ENCODE measurements at places on chromosomes 6 and 20. TPM values are rescaled to one million over a fixed set of nuclear protein-coding genes. Genes with fewer than 3 reads are reported as not detected.

DEFB129 gene
- not detected for total RNA-seq

MEP1A gene
- total RNA-seq: not detected

TFAP2A gene
- total RNA-seq: 0.66 TPM

CITED2 gene
- 105 TPM for total RNA-seq

SPATA25 gene
- total RNA-seq: 2.4 TPM

IPCEF1 gene
- 1.7 TPM for total RNA-seq

ZC2HC1B gene
- not detected for total RNA-seq

GGTLC1 gene
- not detected for total RNA-seq

OOEP gene
- not detected for total RNA-seq

CABLES2 gene
- total RNA-seq: 12.0 TPM

KCNQ2 gene
- 2.3 TPM for total RNA-seq

BCAS1 gene
- not detected for total RNA-seq

BHLHE23 gene
- not detected for total RNA-seq

CPNE5 gene
- 26.5 TPM for total RNA-seq

PIM1 gene
- 28.9 TPM for total RNA-seq

CRISP2 gene
- not detected for total RNA-seq

PKIB gene
- 0.30 TPM for total RNA-seq

PACRG gene
- 10.5 TPM for total RNA-seq

SIM1 gene
- total RNA-seq: not detected

BTNL2 gene
- not detected for total RNA-seq

Data from left ventricle myocardium inferior (tissue), 1 donor.